AG09319 (cell line): ENCODE measurements at places on chromosomes 5 and 9.

- DNase-seq = no peak
Measured at GRCh38 chr5:96509316-96509715, 76.3 kb upstream of the PCSK1 start.

DNA sequence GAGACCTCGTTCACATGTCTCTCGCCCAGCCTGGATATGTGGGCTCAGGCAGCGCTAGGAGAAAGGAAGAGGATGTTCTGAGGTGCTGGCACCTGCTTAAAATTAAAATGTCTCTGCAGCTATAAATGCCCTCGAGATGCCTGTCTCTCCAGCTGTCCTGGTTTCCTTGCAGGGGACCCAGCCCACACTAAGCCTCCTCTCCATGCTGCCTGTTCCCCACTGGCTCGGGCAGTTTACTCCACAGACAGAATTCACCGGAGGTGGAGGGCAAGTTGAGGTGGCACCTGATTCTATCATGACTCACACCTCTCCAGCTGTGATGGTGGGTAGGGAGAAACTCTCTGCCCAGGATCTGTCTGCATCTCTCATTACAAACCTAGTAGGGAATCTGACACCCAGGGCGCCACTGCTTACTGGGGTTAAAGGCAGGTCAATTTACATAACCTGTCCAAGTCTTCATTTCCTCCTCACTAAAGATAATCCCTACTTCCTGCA is 420.9 kb downstream of the SPOCK1 start:
- no peak for DNase-seq

DNA sequence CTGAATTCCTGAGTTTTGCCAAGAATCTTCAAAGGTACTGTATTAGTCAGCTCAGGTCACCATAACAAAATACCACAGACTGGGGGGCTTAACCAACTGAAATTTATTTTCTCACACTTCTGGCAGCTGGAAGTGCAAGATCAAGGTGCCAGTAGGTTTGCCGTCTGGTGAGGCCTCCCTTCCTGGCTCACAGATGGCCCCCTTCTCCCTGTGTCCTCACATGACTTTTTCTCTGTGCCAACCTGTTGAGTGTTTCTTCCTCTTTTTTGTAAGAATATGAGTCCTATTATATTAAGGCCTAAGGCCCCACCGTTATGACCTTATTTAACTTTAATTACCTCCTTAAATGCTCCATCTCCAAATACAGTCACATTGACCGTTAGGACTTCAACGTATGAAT is 156.1 kb upstream of the KIF2A start:
- DNase-seq = no peak

- DNase-seq = peak; percentile 20
Measured at GRCh38 chr9:78325343-78325742, 28.4 kb downstream of the PSAT1 start.

- DNase-seq = no peak
Measured at GRCh38 chr5:39080597-39081204, 6.5 kb upstream of the RICTOR start.

DNA sequence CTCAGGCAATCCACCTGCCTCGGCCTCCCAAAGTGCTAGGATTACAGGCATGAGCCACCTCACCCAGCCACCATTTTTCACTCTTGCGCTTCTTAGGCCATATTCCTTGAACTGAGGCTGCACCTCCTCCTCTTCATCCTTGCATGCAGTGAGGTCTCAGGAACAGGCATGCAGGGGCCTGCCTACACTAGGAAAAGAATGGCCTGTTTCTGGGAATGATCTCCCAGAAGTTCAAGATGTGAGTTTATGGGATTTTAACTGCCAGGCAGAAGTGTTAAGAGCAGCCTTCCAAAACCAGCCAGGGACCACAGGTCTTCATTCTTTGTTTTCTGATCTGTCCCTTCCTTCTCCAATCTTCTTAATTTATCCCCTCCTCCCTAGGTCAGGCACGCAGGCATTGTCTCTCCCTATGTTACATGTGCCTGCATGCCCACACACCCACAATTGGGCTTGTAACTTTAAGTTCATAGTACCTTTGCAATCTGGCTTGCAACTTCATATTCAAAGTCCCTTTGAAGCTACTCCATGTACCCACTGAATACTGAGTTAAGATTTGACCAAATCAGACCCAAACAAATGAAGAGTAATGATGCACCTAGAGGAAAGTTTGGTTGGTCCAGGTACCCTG is 10.5 kb upstream of the HSPA4 start:
- no peak for DNase-seq

GRCh38 chr5:149677731-149678130 is 52.4 kb upstream of the PPARGC1B start:
- DNase-seq = no peak

DNA sequence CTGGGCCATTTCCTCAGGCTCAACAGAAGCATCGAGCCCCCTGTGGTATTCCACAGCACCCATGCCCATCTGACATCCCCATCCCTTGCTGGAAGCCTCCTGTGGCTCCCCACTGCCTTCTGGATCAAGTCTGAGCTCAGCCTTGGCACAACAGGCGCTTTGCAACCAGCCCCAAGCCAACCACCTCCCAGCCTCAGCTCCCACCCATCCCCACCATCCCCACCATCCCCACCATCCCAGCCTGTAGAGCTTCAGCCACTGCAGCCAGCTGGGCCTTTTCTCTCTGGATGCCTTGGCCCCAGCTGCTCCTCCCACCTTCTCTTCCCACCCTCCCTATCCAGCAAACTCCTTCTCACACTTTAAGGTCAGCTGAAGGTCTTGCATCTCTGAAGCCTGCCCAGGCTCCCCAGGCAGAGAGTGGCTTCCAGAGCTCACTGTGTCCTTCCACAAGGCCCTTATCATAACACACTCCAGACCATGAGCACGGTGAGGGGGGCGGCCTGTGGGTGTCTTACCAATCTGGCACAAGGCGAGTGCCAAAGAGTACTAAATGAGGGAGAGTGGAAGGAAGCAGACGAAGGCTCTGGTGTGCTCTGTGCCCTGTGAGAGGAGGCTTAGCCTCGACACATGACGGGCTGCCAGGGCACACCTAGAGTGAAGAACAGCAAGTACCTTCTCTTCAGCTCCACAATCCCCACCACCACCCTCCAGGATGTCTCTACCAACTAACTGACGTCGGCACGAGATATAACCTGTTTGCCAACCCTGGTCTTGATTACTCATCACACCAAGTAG is 6.5 kb downstream of the HIGD2A start:
- no peak for DNase-seq

GRCh38 chr9:65410926-65411325 is 125.9 kb upstream of the FOXD4L5 start:
- no peak for DNase-seq

GRCh38 chr9:136978073-136978864 is 965 bp downstream of the PTGDS start:
- DNase-seq = no peak

DNA sequence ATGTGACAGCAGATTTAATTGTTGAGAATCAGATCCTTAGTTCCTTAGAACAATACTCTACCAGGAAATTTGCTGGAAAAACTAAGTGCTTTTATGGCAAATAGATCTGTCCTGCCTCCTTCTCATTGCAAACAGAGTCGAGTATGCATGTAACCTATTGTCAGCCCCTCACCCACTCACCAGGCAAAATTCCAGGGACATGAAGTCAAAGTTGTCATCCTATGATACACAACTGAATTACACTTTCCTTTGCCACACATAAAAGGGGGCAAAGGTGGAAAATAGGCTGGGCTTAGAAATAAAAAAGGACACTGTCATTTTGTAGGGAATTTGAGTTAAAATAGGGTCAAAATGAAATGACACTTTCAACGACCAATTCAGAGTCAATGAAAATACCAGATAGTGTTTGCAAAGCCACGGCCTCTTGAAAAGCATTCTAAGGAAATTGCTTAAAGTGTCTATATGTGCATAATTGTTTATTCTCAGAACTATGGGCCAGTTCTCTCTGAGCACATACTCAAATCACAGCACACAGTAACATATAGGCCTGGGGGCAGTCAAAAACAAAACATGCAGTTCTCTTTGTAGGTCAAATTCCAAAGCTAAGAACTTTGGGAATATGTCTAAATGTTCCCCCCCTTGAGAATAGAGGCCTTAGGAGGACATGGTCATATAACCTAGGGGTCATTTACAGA is 452.8 kb downstream of the NFIB start:
- DNase-seq = no peak

DNA sequence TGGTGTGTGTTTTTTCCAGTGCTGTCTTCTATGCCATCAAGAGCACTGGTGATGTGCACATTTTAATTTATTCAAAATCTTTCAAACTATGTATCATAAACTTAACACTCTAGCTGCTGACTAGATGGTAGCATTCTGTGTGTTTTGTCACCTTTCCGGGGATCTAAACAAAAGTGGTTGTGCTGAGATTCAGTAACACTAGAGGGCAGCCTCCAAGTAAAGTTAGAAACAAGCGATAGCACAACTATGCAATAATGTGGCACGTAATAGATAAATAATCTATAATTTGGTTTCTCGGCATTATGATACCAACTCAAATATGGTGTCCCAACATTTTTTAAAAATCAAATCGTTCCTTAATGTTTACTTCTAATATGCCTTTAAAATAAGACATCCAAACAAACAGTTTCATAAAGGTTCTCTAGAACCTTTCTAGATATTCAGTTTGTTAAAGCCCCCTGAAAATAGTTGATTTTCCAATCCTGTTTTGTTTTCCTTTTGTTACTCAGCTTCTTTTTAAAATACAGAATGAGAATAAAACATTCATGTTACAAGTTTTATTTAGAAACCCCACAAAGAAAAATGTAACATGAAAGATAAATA is 16.9 kb downstream of the SEMA6A start:
- no peak for DNase-seq

DNA sequence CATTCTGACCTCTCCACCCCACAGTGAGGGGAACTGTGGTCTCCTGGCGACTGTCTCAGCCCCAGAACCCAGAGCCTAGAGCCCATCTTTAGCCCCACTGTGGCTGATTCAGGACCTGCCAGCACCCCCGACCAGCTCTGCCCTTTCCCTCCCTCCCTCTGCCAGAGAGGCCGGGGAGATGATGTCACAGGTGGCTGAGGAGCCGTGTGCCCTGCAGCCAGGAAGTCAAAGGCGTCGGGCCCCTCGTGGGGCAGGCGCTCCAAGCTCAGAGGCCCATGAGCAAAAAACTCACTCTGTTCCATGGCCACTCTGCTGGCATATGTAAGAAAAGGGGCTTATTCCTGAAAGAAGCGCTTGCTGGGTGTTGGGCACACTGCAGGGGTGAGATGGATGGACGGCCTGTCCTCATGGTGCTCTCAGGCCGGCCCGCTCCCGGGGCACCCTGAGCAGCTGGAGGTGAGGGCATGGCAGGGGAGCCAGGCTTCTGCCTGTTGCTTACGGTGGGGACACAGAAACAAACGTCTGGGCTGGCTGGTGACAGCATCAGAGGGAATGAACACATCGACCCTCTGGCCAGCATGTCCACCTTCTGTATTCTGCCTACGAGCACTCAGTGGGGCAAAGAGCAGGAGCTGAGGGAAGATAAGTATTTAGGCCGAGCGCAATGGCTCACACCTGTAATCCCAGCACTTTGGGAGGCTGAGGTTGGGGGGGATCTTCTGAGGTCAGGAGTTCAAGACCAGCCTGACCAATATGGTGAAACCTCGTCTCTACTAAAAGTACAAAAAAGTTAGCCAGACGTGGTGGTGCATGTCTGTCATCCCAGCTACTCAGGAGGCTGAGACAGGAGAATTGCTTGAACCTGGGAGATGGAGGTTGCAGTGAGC is 41.1 kb downstream of the LAMC3 start:
- no peak for DNase-seq

DNA sequence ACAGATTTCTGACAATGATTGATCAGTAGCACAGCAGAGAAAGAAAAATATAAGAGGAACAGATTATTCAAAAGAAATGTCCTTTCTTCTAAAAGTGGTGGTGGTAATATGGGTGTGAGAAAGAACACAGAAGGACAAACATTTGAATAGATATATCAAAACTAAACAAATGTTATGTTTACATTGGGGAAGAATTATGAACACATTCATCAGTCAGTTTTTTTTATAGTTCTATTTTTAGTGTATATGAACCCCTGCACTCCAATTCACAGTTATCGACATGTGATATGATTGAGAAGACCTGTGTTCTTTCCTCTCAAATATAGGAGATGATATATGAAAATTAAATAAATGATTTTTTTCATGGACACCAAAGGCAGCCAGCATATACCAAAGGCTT is 128.6 kb downstream of the NNT start:
- DNase-seq = no peak

- DNase-seq = no peak
Measured at GRCh38 chr9:127078336-127078735, 44.1 kb downstream of the ANGPTL2 start.

DNA sequence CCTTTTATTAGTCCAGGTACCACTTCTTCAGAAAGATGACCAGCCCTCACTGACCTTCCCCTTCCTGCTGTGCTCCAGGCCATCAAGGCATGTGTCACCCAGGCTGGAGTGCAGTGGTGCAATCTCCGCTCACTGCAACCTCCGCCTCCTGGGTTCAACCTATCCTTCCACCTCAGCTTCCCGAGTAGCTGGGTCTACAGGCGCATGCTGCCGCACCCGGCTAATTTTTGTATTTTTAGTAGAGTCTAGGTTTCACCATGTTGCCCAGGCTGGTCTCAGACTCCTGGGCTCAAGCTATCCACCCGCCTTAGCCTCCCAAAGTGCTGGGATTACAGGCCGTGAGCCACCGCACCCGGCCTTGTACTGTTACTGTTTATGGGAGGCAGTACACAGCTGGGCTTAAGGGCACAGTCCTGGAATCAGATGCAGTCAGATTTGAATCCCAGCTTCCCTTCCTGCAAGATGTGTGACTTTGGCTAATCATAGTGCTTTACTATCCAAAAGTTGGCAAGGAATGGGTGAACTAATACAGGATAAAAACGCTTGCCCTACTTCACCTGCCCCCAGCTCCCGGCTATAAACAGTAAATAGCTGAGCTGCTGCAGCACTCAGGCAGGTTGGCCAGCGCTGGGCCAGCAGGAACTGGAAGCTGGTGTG is 483 bp upstream of the EIF4EBP3 start:
- DNase-seq = no peak

DNA sequence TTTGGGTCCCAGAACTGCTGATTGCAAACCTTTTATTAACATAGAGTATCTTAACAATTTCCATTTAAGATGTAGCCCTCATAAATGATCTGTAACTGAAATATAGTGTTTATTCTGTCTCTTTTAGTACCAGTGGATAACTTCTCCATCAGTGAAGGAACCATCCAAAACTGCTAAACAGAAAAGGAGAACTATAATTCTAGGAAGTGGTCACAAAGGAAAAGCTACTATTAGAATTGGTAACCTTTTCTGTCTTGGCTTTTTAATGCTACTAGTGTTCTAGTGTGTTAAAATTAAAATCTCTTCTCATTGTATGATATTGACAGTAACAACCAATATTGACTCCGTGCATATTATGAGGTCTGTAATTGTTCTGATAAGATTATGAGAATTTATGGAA is 12.8 kb downstream of the CEP78 start:
- no peak for DNase-seq

- DNase-seq = no peak
Measured at GRCh38 chr9:10366171-10366779, 246.5 kb downstream of the PTPRD start.

- DNase-seq = no peak
Measured at GRCh38 chr5:127907907-127908306, 175.7 kb upstream of the SLC12A2 start.

GRCh38 chr5:126067404-126067803 is 355.8 kb upstream of the GRAMD2B start:
- DNase-seq = no peak

GRCh38 chr5:83430130-83431010 is 41.2 kb upstream of the VCAN start:
- no peak for DNase-seq

- no peak for DNase-seq
Measured at GRCh38 chr5:144698484-144698883, 527.8 kb downstream of the KCTD16 start.
